ENCODE measurements at places on chromosomes 7 and 10.

- no peak for DNase-seq
These were observed 112.8 kb downstream of the CDK14 start for GRCh38 chr7:90708841-90709317.

GRCh38 chr7:90347759-90348158 lies 1.2 kb downstream of the GTPBP10 start:
- no peak for DNase-seq

GRCh38 chr10:100864978-100865377 lies 47.8 kb upstream of the SLF2 start:
- no peak for DNase-seq

- DNase-seq, result no peak
These were observed 72.0 kb downstream of the VWA2 start for GRCh38 chr10:114311023-114311422.

- DNase-seq, result no peak
These were observed 29.2 kb upstream of the APBB1IP start for GRCh38 chr10:26408858-26409494.

DNA sequence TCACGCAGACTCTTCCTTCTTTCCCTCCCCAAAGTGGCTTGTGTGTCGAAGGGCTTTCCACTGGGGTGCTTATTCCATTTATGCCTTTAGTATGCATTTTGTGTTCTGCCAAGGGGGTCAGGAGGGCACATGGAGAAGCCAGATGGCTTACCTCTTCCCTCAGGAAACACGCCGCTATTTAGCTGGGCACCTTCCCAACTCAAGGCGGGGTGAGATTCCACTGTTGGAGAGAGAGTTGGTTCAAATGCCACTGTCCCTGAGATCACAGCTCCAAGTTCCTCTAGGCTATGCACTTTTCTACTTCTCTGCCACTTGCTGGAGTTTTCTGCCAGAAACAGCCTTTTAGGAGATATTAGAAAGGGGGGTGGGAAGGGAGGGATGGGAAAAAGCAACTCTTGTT lies 1091.8 kb downstream of the LRMDA start:
- no peak for DNase-seq

- DNase-seq, result no peak
These were observed 503.5 kb downstream of the KIF20B start for GRCh38 chr10:90204956-90205314.

GRCh38 chr10:2543142-2543886 lies 524.0 kb upstream of the PFKP start:
- DNase-seq, result no peak

DNA sequence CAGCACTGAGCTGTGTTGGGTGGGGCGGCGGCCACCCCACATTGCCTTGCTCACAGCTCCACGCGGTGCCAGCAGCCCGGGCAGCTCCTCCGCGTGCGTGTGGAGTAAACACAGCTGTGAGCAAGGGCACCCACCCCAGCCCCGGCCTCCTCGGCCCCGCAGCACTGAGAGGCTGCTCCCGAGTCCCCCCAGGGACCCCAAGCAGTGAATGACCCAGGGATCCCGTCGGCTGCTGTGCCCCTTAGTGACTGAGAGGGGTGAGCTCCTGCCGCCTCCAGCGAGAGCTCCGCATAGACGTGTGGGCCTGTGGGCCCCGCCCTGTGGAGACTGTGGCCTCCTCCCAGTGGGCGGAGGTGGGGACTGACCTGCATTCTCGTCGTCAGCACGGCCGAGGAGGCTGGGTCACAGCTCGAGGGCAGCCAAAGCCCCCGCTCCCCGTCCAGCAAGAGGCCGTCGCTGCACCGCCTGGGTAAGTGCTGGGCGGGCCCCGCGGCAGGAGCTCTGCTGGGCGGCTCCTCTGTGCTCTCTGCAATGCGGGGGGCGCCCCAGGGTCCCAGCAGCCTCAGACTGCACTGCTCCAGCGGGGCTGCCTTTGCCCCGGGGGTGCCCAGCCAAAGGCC lies 29.9 kb upstream of the UTF1 start:
- DNase-seq, result no peak
